ENCODE measurements at places on chromosomes 3 and 15. TPM values are rescaled to one million over a fixed set of nuclear protein-coding genes. Genes with fewer than 3 reads are reported as not detected.

The EFCC1 gene
- total RNA-seq, result 9.2 TPM

The MORC1 gene
- total RNA-seq, result under 0.01 TPM

The EEFSEC gene
- 27.5 TPM for total RNA-seq

The CELSR3 gene
- 3.2 TPM for total RNA-seq

The SI gene
- not detected for total RNA-seq

The FEZF2 gene
- not detected for total RNA-seq

The GABRR3 gene
- not detected for total RNA-seq

GRCh38 chr3:107208100-107208499, 169.1 kb upstream of the CCDC54 start:
- no peak for DNase-seq

DNA sequence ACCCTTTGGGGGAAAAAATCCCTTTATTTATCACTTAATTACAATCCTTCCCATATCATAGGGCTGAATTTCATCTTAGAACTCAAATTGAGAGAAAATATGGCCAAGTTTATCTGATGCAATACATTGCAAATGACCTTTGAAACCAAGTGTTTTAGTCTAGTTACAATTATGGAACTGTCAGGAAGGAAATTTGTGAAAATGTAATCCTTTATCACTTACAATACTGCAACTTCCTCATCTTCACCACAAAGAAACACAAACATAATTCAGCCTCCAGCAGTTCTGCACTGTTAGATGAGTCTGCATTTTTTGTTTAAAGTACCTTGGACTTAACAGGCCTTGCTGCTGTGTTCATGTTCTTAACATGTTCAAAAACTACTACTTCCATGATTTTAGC, 4.6 kb downstream of the CCPG1 start:
- peak; percentile 90 for DNase-seq

DNA sequence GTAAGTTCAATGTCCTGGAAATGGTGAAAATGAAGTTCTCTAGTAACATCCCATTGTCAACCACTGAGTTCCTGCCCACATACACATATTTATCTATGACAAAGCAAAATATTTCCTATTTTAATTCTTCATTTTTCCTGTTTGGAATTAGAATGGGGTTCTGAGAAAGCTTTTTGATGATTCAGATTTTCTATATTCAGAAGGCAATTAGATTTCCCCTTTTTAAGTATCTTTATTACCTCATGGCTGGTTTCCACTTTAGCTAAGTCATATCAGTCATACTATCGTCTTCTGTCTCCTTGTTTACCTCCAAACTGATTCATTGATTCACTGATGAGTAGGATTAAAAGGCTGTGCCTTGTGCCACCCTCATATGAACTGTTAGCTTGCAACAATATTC, 17.9 kb downstream of the ETFA start:
- DNase-seq, result no peak

DNA sequence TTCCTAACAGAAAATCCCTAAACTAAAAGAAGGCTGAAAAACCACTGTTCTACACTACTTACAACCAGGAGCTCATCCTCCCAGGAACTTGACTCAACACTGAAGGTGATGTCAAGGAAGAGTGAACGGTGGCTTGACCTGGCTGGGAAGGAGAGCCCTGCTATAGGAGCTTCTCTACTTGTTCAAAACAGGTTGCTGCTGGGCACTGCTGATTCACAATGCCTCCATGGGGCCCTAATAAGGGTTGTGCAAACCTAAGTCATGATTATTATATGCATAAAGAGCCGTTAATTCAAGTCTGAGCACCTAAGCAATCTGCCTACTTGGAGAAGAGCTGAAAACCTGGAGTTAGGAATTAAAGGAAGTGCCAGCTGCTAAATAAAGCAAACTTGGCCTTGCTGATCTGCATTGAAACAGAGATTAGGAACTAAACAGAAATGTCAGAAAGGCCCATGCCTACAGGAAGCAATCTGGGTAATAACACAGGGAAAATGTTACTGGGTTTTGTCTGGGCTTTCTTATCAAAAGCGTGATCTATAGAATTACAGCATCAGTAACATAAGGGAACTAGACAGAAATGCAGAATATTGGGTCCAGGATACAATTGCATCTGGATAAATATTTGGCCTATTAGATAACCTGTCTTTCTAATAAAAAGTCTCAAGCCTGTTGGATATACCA, 243.2 kb downstream of the NEK10 start:
- DNase-seq, result no peak

Measured in hematopoietic multipotent progenitor cell (in vitro differentiated cells).